ENCODE measurements at places on chromosomes 1 and 21.

GRCh38 chr1:226946285-226946684, 6.2 kb downstream of the COQ8A start:
- no peak for DNase-seq

GRCh38 chr1:245465666-245466065, 310.9 kb downstream of the KIF26B start:
- no peak for DNase-seq

DNA sequence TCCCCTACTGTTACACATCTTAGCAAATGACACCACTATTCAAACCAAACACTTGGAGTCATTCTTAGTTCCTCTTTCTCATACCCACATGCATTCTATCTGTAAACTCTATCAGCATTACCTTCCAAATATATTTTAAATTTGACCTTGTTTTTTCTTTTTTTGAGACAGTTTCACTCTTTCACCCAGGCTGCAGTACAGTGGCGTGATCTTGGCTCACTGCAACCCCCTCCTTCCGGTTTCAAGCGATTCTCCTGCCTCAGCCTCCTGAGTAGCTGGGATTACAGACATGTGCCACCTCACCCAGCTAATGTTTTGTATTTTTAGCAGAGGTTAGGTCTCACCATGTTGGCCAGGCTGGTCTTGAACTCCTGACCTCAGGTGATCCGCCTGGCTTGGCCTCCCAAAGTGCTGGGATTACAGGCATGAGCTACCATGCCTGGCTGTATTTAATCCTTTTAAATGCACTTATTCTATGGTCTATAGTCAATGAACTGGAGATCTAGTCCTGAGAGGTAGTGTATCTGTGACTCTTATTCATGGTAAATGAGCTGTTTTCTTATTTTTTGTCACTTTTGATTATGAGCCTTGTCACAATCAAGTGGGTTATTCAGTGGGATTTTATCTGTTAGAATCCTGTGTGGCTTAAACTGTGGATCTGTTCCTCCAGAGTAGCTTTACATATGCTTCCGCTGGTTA, 73.1 kb downstream of the GATAD2B start:
- no peak for DNase-seq

DNA sequence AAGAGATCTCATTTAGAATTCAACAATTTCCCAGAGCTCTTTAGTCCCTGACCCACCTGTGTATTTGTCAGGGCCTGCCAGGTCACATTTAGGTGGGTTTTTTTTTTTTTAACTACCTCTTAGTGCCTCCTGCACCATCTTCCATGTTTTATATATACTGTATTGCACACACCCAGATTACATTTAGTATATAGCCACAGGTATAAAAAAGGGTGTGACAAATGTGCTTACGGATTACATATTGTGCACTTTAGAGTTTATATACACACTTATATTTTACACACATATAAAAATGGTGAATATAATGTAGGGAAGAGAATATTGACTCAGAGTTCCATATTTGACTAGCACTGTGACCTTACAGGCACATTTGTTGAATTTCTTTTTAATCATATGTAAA, 17.4 kb upstream of the LRIG2 start:
- no peak for DNase-seq

GRCh38 chr21:34807881-34808568, 139.2 kb downstream of the CLIC6 start:
- no peak for DNase-seq
